ENCODE measurements at places on chromosomes 11 and 22.

GRCh38 chr22:35400501-35400790 is 506 bp downstream of the MCM5 start:
- no peak for DNase-seq

DNA sequence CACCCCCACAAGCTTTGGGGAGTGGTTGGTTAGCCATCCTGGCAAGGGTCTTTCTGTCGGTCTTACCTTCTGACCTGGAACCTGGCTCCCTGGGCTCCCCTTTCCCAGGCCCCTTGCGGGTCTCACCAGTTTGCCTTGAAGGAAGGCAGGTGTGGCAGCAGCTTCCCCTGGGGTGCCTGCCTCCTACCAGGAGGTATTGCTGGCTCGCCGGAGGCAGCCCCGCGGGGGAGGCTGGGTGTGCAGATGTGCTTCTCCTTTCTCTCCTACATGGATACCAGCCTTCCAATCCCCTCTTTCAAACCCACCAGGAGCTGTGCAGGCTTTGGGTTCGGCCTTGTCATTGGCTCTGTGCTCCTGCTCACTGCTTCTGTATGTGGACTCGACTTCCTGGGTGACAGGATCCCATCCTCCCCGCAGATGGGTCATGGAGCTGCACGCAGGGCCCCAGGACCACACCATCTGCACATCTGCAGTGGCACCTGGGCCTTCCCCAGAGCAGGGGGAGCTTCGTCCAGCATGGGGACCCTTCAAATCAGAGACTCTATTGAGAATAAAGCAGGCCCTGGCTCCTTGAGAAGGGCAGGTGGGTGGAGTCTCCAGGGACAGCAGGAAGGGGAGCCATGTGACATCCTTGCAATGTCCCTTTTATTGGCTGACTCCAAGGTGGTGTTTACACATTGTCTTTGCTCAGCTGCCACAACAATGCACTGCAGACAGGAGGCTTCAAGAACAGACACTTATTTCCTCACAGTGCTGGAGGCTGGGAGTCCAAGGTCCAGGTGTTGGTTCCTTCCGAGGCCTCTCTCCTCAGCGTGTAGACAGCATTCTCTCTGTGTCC is 592.0 kb downstream of the BRD1 start:
- no peak for DNase-seq

- DNase-seq, result no peak
These were observed 12.7 kb downstream of the EHF start for GRCh38 chr11:34633640-34633989.

- DNase-seq, result no peak
These were observed 266.9 kb upstream of the NARS2 start for GRCh38 chr11:78841456-78842060.

- no peak for DNase-seq
These were observed 18.9 kb upstream of the THY1 start for GRCh38 chr11:119441898-119442243.

GRCh38 chr11:44988111-44988510 is 37.4 kb upstream of the TP53I11 start:
- DNase-seq, result no peak

DNA sequence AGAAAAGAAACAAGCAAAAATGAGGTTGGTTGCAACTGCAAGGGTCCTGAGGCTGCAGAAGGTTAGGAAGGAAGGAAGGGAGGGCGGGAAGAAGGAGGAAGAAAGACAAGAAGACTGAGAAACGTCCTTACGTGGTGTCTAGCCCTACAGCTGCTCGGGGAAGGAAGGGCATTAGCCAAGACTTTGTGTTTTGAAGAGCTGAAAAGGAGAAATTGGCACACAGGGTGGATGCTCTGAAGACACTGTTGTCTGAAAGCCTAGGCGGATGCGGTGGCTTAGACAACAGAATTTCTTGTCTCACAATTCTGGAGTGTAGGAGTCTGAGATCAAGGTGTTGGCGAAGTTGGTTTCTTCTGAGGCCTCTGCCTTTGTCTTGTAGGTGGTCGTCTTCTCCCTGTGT is 60.7 kb downstream of the MCM5 start:
- DNase-seq, result no peak

DNA sequence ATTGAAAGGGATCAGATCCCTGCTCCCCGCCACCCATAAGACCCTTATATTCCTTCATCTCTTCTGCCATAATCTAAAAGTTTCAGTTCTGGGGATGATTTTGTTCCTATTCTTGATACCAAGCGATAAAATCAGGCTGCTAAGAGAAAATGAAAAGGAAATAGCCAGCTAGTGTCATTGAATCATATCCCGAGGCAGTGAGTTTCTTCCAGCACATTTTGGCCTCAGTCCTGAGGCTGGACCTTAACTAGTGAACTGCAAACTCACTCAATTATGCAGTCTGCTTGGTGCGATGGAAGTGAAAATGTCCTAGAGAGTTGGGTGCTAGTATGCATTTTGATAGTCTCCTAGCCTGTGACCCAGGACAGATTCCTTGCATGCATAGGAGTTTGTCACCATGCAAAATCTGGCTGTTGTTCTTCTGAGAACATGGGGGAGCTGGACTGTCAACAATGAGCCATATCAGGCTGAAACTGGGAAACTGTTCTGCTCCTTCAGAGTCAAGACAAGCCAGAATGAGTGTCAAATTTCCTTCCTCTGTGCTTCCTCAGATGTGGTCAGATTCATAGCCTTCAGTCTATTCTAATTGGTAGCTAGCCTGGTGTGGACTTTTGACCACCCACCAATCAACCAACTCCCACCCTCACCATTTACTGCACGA is 102.9 kb downstream of the CCDC81 start:
- no peak for DNase-seq

GRCh38 chr11:27545946-27546345 is 39.4 kb upstream of the LIN7C start:
- DNase-seq, result no peak

- DNase-seq, result no peak
These were observed at the start of gene IGLL1 for GRCh38 chr22:23579870-23580575. TSS of gene IGLL1 (minus strand) at chr22:23580290. CDS start at chr22:23580190, 100 bp downstream.

DNA sequence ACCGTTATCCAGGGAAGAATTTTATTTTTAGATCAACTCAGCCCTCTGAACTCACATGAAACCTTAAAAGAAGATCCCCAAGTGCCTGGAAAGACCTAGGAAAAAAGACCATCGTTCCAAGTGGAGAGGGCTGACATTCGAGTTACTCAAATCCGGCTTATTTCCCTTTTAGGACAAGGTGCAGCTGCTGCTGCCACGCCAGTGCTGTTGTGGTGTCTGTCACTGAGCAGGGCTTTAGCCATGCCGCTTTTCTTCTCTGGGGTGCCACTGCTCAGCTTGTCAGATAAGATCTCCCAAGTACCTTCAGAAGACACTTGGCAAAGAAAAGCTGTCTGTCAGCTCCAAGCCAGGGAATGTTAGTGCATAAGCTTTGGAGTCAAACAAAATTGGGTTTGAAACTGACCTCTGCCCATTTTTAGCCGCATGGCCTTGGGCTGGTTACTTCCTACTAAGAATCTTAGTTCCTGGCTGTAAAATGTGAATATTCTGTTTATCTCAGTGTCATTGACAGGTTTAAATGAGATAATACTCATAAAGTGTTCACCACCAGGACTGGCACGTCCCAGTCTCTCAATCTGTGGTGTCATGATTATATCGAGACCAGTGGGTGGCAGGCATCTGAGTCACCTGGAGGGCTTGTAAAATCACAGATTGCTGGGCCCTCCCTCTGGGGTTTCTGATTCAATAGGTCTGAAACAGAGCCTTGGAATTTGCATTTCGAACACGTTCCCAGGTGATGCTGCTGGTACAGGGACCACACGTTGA is 117.5 kb downstream of the PKNOX2 start:
- no peak for DNase-seq

- DNase-seq, result no peak
These were observed 5.7 kb downstream of the SYT13 start for GRCh38 chr11:45280449-45280848.

- DNase-seq, result no peak
These were observed 825.7 kb downstream of the FAM181B start for GRCh38 chr11:81907996-81908395.

DNA sequence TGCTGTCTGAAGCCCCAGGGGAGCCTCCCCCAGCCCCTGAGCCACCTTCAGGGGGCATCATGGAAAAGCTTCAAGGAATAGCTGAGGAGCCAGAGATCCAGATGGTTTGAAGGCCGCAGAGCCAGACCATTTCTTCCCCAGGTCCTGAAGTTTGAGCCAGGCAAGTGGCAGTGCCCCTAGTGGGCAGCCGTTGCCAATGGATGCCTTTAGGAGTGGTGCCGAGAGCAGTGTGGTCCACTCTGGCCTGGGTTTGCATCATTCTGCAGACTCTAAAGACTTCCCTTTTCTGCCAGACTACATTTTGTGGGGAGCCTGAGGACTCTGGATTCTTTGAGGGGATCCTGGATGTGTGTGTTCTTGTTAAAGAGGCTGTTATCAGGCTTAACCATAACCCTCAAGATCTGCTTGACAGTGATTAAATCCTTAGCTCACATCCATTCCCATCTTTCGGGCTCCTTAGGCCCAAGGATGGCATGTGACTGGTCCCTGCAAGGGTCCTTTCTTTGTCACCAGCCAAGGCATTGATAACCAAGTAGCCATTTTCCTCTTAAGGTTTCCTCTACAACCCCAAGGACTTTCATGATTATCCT is 13.1 kb downstream of the HINFP start:
- no peak for DNase-seq

DNA sequence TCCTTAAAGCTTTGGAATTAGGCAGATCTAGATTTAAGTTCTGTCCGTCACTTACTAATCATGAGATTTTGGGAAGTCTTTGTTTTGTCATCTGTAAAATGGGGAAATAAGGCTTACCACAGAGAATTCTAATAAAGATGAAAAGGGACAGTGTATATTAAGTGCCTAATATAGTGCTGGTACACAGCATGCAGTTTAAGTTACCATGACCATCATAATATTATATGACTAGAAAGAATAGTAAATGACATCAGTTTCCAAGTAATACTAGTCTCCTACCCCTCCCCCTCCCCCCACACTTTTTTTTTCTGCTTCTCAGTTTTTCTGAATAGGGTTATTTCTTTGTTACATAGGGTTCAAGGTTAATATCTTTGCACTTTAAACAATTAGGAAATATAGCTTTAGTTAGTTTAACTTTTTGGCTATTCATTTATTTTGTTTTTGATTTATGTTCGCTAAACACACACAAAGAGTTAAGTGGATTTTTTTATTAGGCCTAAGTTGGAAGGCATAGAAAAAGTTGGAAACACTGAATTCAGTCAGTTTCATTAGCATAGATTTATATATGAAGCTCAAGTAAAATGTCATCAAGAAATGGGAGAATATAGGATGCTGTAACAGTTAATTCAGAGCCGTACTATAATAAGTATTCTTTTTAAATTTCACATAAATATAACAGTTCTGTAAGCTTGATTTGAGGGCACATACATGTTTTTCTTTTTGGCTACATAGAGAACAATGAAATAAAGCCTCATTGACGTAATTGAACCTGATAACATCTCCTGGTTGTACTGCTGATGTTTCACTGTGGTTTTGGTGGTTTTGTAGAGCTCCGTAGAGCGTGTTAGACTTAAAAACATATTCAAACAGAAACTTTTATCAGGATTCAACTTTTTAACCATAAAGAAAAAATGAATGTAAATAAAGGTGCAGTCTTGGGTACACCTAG is 121.2 kb downstream of the PDE3B start:
- peak; percentile 86 for DNase-seq

GRCh38 chr11:71119656-71120269 is 132.6 kb downstream of the SHANK2 start:
- DNase-seq, result no peak

DNA sequence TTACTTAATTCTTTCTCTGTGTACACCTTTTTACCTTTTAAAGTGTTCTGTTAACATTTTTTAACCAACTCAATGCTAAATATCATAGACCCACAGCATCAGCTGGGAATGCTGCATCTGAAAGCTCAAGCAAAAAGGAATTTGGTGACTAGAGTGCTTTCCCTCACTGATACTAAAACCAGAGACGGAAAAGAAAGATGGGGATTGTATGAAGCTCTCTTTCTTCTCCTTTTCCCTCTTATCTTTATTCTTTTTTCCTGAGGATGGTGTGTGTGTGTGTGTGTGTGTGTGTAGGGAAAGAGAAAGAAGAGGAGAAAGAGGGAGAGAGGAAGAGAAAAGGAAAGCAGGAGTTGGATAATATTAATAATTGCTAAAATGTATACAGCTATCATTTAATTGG is 4.1 kb upstream of the SIK2 start:
- no peak for DNase-seq

DNA sequence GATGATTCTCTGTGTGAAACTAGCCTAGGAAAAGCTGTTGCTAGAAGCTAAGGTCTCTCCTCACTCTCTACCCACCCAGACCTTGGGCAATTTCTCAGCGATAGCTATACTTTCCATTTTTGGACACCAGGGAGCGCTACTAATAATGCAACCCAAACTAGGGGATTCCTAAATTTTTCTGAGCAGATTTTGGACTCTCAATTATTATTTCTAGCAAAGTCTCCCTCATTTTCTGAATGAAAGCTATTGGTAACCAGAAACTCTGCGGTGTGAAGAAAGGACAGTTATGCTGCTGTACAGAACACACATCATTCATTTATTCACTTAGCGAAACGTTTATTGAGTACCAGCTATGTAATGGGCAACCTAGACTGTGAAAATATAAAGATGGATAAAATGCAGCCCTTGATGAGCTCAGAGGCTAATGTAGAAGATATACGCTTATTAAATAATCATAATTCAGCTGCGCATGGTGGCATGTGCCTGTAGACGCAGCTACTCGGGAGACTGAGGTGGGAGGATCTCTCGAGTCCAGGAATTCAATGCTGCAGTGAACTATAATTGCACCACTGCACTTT is 6.1 kb upstream of the STIM1 start:
- peak; percentile 83 for DNase-seq

- no peak for DNase-seq
These were observed 520.0 kb upstream of the LUZP2 start for GRCh38 chr11:23976841-23977271.

DNA sequence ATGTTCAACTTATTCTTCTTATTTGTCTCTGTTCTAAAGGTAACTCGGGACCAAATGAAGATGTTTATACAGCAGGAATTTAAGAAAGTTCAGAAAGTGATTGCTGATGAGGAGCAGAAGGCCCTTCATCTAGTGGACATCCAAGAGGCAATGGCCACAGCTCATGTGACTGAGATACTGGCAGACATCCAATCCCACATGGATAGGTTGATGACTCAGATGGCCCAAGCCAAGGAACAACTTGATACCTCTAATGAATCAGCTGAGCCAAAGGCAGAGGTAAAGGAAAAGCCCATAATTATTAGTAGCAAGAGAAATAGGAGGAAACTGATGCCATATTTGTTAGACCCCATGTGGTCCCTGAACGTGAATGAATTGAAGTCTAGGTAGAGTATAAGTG is 63.3 kb downstream of the TRIM44 start:
- DNase-seq, result no peak

GRCh38 chr11:13705710-13706109 is 37.2 kb downstream of the FAR1 start:
- no peak for DNase-seq

DNA sequence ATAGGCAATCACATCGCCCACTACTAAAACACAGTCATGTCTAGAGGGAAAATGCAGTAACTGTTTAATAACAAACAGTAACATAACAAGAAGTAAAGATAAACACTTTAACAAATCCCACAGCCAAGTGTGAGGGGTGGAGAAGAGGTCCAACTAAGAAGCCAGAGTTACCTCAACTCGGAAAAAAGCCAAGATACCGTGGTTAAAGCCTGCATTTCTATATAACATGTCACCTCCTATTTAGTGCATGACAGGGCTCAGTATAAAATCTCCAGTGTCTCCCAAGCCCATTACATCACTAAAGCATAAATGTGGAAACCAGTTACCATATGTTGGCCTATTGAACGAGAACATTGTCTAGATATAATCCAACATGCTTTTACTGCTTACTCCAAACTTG is 281.7 kb downstream of the LRRC4C start:
- DNase-seq, result no peak

Measured in hematopoietic multipotent progenitor cell (in vitro differentiated cells).